ENCODE measurements at places on chromosomes 3 and 15.
A peak's percentile ranks its signal among the peaks of the same experiment; 100 is the strongest.

GRCh38 chr15:40803688-40804087 is 3.2 kb upstream of the ZFYVE19 start:
- no peak for DNase-seq

- no peak for DNase-seq
These were observed 117.8 kb upstream of the IGF1R start for GRCh38 chr15:98530570-98530969.

DNA sequence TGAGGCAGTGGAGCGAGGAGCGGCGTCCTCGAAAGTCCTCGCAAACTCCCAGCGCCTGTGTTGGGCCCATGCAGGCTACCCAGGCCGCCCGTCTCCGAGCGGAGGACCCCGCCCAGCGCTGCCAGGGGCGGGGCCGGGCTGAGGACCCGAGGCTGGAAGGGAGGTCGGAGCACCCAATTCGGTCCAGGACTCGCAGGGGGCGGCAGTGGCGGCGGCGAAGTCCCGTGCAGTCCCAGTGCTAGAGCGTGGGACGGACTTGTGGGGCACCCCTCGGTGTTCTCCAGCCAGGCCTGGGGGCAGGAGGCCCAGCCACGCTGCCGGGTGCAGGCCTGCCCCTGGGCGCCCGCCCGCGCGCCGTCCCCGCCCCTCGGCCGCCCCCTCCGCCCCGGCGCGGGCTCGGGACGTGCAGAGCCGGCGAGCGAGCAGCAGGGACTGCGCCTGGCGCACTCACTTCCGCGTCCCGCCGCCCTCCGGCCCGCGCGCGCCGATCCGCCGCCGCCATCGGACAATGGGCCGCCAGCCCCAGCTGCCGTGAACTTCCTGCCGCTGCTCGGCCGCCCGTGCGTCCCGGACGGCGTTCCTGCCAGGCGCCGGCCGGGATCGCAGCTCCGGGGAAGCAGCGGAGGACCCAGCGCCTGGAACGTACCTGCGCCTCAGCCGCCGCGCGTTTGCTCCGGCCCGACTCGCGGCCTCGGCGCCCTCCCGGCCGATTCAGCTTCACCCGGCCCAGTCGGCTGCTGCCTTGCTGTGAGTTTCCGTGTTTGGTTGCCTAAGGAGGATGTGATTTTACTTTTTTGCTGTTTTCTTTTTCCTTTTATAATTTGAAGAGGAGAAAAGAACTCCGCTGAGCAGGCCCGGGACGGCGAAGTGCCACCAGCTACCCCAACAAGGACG is 596 bp upstream of the LIMD1 start:
- peak; percentile 83 for DNase-seq

GRCh38 chr3:136377508-136377907 is 127.4 kb downstream of the PCCB start:
- no peak for DNase-seq

DNA sequence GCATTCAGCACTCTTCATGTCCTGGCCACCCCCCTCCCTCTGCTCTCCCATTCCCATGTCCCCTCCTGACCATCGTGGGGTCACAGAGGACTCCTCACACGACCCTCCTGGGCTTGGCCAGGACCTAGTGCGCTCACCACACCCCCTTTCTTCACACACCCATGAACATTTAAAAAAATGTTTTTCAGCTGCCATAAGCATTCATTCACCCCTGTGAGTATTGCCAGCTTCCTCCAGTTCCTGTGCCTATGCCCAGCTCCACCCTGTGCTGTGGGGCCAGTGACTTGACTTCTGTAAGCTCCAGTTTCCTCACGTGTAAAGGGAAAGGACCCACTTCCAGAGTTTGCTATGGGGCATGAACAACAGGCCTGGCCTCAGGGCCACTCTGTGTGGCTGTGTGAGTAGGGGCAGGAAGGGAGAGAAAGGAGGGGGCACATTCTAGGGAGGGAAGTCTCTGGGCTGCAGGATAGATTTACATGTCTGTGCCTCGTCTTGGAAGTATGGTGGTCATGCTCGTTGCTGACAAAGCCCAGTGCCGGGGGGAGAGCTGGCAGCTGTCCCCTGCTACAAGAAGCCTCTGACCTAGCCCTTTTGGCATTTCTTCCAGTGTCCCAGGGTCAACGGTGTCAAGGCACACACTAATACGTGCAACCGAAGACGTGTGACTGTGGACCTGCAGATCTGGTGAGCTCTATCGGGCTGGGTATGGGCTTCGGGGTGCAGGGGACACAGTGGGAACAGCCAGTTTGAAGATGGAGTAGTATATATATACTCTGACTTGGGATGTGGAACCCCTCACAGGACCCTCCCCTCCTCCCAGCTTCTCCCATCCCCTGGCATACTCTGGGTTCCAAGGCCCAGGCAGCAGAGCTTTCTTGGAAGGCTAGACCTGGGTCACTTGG is 22.8 kb downstream of the ESYT3 start:
- DNase-seq = no peak

- no peak for DNase-seq
These were observed 236.8 kb upstream of the TBC1D5 start for GRCh38 chr3:17979252-17979651.

GRCh38 chr15:82854554-82854953 is 45.1 kb downstream of the WHAMM start:
- DNase-seq = no peak

GRCh38 chr15:63480441-63480821 is 24.0 kb upstream of the USP3 start:
- DNase-seq = no peak

DNA sequence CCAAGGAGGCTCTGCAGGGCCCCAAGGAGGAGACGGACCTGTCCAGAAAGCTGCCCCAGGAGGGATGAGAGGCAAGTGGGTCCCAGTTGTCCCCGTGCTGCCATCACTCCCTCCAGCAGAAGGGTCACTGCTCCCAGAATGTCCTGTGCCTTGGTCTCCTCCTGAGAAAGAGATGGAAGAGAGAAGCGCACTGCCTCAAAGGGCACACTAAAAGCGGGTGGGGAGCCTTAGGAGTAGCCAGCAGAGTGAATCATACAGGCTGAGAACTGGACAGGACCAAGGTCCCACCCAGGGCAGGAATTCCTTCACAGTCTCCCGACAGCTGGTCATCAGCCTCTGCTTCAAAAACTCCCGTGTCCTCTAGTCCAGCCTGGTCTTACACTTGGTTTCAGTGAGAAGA is 4.6 kb downstream of the THPO start:
- no peak for DNase-seq
